ENCODE measurements at places on chromosomes 5 and 9. TPM values are rescaled to one million over a fixed set of nuclear protein-coding genes. Genes with fewer than 3 reads are reported as not detected.
A peak's percentile ranks its signal among the peaks of the same experiment; 100 is the strongest.

The RANBP3L gene
- total RNA-seq, result not detected

The PAEP gene
- total RNA-seq, result not detected

The RANBP17 gene
- 4.0 TPM for total RNA-seq

The C9orf153 gene
- total RNA-seq, result 1.9 TPM

The NR4A3 gene
- total RNA-seq, result 6.7 TPM

The EGFLAM gene
- 13.3 TPM for total RNA-seq

The GAS1 gene
- total RNA-seq, result 7.3 TPM

The HMMR gene
- 3.7 TPM for total RNA-seq

The PCDHB14 gene
- 2.8 TPM for total RNA-seq

The PCDHB10 gene
- 0.95 TPM for total RNA-seq

DNA sequence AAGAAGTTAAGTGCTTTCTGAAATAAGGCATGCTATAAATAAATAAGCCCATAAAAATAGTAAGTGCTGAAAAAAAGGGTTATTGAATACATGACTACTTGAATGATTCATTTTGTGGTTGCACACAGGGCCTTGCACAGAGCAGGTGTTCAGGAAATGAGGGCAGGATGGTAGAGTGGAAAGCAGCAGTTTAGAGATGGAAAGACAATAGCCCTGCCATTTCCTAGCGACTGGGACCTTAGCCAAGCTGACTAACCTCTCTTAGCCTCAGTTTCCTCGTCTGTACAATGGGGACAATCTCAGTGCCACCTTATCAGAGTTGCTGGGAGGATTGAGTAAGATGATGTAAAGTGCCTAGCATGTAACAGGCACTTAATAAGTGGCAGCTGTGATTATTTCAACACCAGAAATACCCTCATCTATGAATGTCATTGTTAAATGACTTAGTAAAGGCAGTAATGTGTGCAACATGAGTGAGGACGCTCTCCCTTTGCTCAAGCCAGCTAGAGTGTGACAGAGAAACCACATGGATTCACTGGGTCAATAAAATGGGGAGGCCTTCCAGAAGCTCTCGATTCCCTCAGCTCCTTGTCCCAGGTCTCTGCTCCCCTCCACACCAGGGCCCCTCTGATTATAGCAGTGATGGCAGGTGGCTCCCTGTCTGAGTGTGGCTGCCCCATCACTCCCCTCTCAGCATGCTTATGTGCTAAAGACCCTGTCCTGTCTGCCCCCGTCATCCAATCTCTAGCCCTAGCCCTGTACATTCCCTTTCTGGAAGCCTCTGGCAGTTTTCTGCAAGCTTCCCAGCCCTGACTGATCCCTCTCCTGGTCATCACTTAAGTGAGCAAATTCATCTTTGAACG, 16.0 kb upstream of the PHF19 start:
- DNase-seq, result no peak

DNA sequence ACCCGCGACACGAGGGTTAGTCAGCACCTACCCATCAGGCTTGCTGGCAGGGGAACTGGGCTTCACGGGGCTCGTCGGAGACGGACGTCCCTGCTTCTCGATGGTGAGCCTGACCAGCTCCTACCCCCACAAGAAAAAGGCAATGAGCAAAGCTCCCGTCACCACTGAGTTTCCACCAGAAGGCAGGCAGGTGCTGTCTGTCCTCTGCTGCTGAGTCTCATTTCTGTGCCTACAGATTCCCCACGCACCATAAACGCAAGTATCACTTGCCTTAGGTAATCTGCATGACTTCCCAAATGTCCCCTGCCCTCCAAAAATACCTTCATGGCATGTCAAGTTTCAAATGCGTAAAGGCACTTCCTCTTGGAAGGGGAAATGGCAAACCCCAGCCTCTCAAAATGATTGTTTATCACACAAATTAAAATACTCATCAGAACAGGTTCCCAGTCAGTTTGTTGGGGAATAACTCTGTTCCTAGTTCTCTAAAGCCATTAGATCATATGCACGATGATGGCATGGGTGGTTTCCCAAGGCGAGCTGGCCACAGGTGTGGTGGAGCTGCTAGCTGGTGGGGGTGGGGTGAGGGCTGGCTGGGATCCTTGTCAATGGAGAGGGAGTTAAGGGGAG, 85.0 kb downstream of the PRRT1B start:
- no peak for DNase-seq

GRCh38 chr5:40689438-40689837, 9.7 kb downstream of the PTGER4 start:
- no peak for DNase-seq

DNA sequence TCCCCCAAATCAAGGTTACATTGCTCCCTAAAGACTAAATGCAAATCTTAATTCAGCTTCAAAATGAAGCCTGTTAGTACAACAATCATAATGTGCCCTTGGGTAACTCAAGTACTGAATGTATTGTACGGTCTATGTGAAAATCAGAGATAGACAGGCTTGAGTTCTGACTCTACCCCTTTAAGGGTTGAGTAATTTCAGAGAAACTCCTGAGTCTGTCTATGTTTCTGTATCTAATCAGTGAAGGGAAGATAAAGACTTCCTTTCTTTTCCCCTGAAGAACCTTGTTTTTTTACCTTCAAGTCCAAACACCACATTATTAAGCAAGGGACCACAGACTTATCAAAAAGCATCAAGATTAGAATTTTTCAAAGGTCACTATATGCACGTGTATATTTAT, 108.2 kb downstream of the MPDZ start:
- no peak for DNase-seq

DNA sequence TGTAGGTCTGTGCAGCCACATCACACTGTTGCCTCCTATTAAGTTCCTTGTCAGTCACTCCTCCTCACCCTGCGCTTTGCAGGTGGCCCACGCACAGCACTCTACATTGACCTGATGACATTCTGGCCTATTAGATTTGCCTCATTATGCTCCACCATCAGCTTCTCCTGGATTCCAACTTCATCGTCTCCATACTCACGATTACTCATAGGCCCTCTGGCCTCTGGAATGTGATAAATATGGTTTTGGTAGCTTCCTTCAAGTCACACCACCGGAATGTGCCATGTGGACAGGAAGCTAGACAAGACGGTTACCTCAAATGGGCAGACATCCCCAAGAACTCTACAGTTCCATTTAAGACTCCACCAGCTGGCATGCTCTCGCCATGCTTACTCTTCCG, 158.0 kb upstream of the LHFPL2 start:
- no peak for DNase-seq

DNA sequence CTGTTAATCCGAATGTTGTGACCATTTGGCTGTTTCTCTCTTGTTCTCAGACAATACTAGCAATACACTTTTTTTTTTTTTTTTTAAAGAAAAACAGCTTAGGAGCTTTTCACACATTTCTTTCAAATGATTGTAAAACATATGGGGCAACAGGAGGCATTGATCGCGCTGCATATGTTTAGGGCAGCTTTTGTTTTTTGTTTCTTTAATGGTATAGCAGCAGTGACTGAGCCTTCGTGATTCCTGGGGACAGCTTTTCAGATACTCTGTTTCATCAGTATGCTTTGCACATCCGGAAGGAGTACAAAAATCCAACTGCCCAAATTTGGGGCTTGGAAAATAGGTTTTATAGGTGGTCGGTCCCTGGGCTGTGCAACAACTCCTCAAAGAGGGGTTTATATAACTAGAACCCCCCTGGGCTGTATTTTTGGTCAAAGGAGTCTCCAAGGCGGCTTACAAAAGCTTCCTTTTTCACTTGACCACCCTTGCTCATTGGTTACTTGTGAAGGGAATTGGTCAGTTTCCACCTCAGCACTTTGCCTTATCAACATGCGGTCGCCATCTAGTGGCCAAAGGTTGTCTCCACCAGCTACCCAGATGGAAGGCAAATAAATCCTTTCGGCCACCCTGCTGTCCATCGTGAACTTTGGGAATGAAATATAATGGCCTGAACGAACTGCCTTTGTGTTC, 91.8 kb downstream of the PDE6A start:
- peak; percentile 80 for DNase-seq

DNA sequence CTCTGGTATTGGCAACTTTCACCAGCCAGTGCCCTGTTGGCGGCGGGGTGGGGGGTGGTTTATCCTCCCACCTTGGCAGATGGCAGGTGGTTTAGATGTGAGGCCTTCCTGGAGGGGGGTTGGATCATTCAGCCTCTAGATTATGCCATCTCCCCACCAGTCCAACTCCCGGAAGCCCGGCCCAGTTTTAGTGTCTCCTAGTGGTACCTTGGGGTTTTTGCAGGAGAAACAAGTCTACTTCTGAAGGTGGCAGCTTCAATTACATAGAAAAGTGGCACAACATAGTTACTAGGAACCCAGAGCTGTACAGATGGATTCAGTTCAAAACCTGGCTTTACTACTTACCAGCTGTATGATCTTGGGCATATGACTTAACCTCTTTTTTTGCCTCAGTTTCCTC, 11.3 kb downstream of the PRLR start:
- DNase-seq, result no peak

DNA sequence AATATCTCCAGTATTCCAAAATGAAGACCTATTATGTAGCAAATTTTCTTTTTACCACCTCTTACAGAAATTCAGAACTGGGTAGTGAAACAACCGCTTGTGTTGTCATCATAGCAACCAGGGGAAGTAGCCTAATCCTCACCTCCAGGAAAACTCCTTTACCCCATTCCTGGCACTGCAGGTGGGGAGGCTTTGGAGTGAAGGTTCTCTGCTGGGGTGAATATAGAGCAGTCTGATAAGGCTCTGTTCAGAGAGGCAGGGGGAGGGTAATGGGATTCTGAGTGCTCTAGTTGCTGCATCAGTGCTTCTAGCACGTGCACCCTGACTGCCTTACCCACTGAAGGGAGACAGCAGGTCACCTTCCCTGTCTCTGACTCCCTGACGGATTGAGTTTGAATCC, 116.2 kb downstream of the MAN2A1 start:
- no peak for DNase-seq

GRCh38 chr9:37446401-37446800, 18.8 kb downstream of the ZBTB5 start:
- DNase-seq, result no peak

DNA sequence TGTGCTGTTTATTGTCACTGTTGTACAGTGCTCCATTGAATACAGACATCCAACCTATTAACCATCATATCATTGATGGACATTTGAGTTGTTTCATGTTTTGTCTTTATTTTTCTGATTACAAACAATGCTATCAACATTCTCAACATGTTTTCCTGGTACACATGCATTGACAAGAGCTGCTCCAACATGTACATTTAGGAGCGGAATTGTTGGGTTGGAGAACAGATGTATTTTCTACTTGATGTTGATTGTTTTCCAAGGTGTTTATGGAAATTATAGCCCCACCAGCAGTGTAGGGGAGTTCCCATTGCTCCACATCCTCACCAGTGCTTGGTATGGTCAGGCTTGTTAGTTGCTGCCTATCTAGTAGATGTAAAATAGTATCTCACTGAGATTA, 204.1 kb upstream of the CLINT1 start:
- no peak for DNase-seq

GRCh38 chr9:120016231-120016630, 563.7 kb downstream of the CDK5RAP2 start:
- no peak for DNase-seq

- DNase-seq, result no peak
Observed at GRCh38 chr5:33282696-33283095, 158.1 kb upstream of the TARS1 start.

GRCh38 chr5:136192526-136193321, at the start of gene SMIM32:
Gene SMIM32 (minus strand): TSS chr5:136193162. CDS start chr5:136192524, 638 bp downstream.
- peak; percentile 74 for DNase-seq

DNA sequence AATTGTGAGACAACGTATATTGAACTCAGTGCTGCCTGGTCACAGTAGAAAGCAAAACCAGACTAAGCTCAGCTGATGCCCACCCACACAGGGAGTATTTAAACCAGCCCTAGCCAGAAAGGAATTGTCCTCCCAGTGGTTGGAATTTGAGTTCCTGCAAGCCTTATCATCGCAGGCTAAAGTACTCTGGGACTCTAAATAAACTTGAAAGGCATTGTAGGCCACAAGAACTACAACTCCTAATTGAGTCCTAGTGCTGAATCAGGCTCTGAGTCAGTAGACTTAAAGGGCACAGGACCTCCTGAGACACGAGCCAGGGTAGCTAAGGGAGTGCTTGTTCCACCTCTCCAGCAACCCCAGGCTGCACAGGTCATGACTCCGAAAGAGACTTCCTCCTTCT, 171.4 kb downstream of the MCTP1 start:
- DNase-seq, result no peak

DNA sequence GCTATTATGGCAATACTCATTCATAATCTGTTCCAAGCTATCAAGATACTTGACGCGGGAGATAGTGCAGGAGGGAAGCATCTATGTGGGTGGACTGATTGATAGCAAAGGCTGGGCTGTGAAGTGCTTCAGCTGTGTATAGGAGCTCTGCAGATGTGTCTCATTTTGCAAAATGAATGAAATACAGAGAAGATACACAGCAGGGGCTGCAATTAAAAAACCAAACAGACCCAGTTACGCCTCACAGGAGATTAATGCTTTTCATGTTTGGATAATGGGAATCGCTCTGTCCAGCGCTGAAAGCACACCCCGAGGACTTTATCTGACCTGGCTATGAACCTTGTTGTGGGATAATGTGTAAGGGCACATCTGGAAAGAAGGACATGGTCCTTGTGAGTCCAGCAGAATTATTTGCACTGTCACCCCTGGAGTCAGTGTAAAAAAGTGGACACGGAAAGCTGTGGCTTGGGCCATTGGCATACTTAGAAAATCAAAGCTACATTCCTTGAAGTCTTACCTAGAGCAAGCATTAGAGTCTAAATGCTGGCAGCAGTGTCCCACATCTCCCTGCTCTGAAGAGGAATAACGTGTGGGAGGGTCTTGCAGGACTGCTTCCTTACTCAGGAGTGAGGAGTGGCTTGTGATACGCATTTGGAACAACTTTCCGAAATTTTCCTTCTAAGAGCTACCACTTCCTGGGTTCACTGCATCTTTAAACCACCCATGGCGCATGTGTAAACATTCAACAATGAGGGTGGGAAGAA, 2.6 kb downstream of the SH3RF2 start:
- DNase-seq, result no peak
